SK-N-SH (cell line): ENCODE measurements at places on chromosomes 16 and 17. TPM values are rescaled to one million over a fixed set of nuclear protein-coding genes. Genes with fewer than 3 reads are reported as not detected.
A peak's percentile ranks its signal among the peaks of the same experiment; 100 is the strongest.

The ZNF423 gene
- 1.2 and 1.9 TPM in 2 replicates for polyA plus RNA-seq

The TBC1D3H gene
- not detected in 2 replicates for polyA plus RNA-seq

The SYT17 gene
- polyA plus RNA-seq, result 0.21 and 0.39 TPM in 2 replicates

The DHRS7C gene
- not detected in 2 replicates for polyA plus RNA-seq

- DNase-seq, result peak; percentile 88
These were observed 23.4 kb downstream of the GJD3 start for GRCh38 chr17:40340880-40341807.

DNA sequence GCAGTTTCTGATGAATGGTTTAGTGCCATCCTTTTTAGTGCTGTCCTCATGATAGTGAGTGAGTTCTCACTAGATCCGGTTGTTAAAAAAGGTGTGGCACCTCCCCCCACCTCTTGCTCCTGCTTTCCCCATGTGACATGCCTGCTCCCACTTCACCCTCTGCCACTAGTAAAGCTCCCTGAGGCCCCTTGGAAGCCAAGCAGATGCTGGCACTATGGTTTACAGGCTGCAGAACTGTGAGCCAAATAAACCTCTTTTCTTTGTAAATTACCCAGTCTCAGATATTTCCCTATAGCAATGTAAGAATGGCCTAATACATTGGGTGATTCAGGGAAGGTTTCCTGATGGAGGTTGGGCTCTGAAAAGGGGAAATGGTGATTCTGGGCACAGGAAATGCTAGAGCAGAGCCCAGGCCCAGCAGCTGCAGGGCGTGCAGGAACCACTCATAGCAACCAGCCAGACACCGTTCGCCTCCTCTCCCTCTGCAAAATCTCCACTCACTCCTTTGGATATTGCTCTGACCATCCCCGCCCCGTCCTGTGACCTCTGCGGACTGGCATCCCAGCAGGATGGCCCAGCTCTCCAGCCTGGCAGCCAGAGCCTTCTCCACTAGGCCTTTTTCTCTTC lies 2.6 kb upstream of the ADORA2B start:
- no peak for DNase-seq

GRCh38 chr16:12002447-12003006 lies 26.0 kb downstream of the SNX29 start:
- DNase-seq, result no peak

DNA sequence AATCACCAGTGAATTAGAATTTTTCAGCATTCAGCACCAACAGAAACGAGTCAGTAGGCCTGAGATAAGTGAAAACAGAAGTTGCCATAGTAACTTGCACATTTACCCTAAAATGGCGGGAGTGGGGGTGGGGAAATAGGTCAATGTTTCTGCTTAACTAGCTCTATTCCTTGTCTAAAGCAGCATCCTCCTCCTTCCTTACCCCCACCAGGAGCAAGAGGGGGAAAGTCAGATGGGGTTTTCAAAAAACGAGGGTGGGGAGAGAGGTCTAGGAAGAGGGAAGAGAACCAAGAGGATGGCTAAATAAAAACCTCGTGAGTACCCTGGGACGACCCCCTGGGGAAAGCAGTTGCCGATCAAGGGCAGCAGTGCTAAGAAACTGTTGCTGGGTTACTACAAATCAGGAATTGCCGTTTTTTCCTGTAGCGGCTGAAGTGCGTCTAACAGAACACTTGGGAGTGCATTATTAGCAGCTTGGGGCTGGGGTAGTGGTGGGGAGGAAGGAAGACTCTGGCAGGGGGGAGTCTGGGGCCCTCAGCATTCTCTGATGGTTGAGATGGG lies 34.4 kb upstream of the MNT start:
- DNase-seq, result peak; percentile 46

DNA sequence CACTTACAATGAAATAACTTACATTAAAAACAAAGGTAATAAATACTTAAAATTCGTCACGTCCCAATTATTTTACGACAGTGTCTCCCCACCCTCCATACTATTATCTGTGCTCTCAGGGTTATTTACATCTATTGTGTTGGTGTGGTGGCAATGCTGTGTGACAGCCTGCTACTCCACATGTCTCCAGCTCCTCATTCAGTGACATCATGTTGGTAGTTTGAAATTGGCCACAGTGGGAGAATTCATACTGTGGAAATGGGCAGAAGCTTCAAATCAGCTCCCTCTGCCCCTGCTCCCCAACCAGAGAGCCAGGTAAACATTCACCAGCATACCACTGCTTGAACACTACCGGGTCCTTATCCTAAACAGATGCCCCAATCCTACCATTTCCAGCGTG lies 6.3 kb downstream of the TNS4 start:
- DNase-seq, result no peak

DNA sequence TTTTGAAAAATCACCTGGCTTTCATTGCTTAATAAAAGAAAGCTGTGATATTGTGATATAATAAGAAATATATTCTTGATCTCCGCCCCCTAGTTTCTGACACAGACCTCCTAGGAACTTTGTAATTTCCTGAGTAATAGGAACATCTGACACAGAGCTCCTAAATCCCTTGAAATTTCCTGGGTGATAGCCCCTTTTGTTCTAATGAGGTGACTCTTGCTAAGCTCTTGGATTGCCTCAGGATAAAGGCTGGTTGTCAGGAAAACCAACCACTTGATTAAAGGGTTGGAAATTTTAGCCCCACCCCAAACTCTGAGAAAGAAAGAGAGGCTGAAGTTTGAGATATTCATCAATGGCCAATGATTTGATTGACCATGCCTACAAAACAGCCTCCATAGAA lies 326.4 kb upstream of the KIF2B start:
- DNase-seq, result no peak

GRCh38 chr17:6019959-6020358 lies 50.2 kb upstream of the WSCD1 start:
- no peak for DNase-seq

- peak; percentile 78 for DNase-seq
These were observed 21.0 kb downstream of the ACE start for GRCh38 chr17:63497708-63498483.
